Thymus (tissue), 14 donors: ENCODE measurements at places on chromosomes 5 and 9. TPM values are rescaled to one million over a fixed set of nuclear protein-coding genes. Genes with fewer than 3 reads are reported as not detected.

- H3K4me3 ChIP-seq = no peak overlapping the region
- DNase-seq = no peak
- H3K27me3 ChIP-seq = peaks cover 3% of the 10 kb centered on the region
- H3K27ac ChIP-seq = no peak overlapping the region
- H3K36me3 ChIP-seq = no peaks in the 10 kb centered on the region
These were observed 20.9 kb downstream of the MORN5 start for GRCh38 chr9:122180633-122181032.

DNA sequence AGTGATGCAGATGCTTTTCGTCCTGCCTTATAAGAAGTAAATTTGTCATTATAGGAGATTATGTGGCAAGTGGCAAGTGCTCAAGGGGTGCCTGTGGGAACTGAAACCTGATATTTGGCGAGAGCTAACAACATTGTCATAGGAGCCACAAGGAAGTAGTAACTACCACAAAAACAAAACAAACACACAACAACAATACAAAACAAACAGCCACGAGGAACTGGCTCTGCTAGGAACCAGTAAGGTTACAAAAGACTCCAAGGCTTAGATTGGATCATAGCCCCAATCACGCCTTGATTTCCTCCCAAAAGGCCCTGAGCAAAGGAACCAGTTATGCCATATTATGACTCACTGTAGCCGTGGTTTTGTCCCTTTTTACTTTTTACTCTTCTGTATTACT, 1045.2 kb downstream of the CDH12 start:
- no peaks in the 10 kb centered on the region for H3K4me1 ChIP-seq
- DNase-seq = no peak
- H3K36me3 ChIP-seq = no peaks in the 10 kb centered on the region

GRCh38 chr9:111474385-111474784, 9.8 kb downstream of the ECPAS start:
- no peak overlapping the region for H3K27ac ChIP-seq
- H3K36me3 ChIP-seq = no peaks in the 10 kb centered on the region
- H3K4me1 ChIP-seq = no peaks in the 10 kb centered on the region
- H3K27me3 ChIP-seq = no peaks in the 10 kb centered on the region
- DNase-seq = no peak

- no peak for DNase-seq
- no peaks in the 10 kb centered on the region for H3K4me1 ChIP-seq
- H3K36me3 ChIP-seq = no peaks in the 10 kb centered on the region
- no peak overlapping the region for H3K4me3 ChIP-seq
These were observed 1240.1 kb upstream of the WWC1 start for GRCh38 chr5:167051402-167051768.

- peak within 1 kb of the TSS; percentile 33 for H3K4me3 ChIP-seq
- H3K4me1 ChIP-seq = peaks cover 11% of the 10 kb centered on the region
- peak within 1 kb of the TSS; percentile 32 for H3K27ac ChIP-seq
- H3K36me3 ChIP-seq = no peaks in the 10 kb centered on the region
- DNase-seq = peak; percentile 86
These were observed at the start of gene CTSV for GRCh38 chr9:97038611-97039513. Gene CTSV (minus strand): TSS chr9:97039142. CDS start chr9:97038043, 1,099 bp downstream.

DNA sequence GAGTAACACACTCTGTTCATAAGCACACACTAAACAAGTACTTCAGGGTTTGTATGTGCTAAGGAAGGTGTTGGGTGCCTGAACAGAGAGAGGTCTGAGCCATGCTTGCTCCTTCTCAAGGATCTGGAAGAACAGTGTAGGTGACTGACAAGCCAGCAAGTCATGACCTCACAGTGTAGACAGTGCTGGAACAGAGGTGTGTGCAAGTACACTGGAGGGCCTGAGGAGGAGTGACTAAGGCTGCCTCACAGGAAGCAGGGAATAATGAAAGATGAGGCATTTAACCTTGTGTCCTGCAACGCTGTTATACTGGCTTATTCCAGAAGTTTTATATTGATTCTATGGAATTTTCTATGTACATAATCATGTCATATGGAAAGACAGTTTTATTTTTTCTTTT, 83.9 kb downstream of the TMEM174 start:
- peaks cover 2% of the 10 kb centered on the region for H3K27me3 ChIP-seq
- H3K4me3 ChIP-seq = no peak overlapping the region
- no peaks in the 10 kb centered on the region for H3K4me1 ChIP-seq
- no peak for DNase-seq
- H3K36me3 ChIP-seq = no peaks in the 10 kb centered on the region
- no peak overlapping the region for H3K27ac ChIP-seq

- DNase-seq = no peak
- peaks cover 7% of the 10 kb centered on the region for H3K4me1 ChIP-seq
- H3K27ac ChIP-seq = peak overlapping the region; percentile 19
- H3K27me3 ChIP-seq = no peaks in the 10 kb centered on the region
These were observed 18.3 kb upstream of the NEK6 start for GRCh38 chr9:124239249-124240073.

- H3K4me1 ChIP-seq = no peaks in the 10 kb centered on the region
- DNase-seq = no peak
- H3K36me3 ChIP-seq = no peaks in the 10 kb centered on the region
These were observed 27.9 kb downstream of the C1QTNF2 start for GRCh38 chr5:160342413-160342941.

DNA sequence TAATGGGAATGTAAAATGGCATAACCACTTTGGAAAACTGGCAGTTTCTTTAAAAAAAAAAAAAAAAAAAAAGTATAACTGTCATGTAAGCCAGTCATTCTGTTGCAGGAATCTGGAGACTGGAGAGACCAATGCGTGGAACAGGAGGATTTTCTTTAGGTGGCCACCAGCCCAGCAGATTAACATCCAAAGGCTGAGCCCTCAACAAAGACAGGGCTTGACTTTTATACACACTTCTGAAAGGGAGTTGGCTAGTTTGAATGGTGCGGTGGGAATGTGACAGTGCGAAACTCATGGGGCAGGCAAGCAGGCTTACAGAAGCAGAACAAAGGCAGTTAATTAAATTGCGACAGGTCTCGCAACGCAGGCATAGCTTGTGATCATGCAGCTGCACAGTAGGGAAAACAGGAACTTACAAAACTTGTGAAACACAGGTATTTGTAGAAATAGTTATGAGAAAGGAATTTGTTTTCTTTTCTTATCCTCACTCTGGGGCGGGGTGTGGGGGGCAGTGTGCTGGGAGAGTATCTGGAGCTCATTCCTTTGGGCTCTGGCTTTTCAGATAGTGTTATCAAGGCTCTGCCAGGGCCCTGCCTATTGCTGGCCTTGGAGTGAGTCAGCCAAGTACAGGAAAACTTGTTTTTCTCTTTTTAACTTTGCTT, 12.0 kb downstream of the UIMC1 start:
- H3K27me3 ChIP-seq = no peaks in the 10 kb centered on the region
- no peak overlapping the region for H3K4me3 ChIP-seq
- no peak for DNase-seq

DNA sequence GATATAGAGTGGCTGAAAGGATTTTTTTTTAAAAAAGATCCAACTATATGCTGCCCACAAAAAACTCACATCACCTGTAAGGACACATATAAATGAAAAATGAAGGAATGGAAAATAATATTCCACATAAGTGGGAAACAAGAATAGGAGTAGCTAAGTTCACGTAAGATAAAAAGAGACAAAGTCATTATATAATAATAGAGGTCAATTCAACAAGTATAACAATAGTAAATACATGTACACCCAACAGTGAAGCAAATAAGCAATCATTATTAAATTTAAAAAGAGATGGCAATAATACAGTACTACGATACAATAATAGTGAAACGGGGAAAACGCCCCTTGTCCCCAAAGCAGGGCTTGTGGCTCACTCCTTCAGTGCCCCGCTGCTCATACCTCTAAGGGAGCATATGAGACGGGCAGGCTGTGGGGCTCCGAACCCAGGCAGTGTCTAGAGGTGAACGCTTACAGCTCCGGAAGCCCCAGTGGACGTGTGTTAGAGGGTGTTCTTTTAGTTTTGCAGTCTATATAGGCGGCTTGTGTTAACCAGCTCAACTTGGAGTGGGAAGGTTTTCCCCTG, 12.5 kb upstream of the BTNL9 start:
- H3K27ac ChIP-seq = no peak overlapping the region
- no peak for DNase-seq
- no peak overlapping the region for H3K4me3 ChIP-seq
- H3K27me3 ChIP-seq = no peaks in the 10 kb centered on the region
- H3K4me1 ChIP-seq = no peaks in the 10 kb centered on the region

DNA sequence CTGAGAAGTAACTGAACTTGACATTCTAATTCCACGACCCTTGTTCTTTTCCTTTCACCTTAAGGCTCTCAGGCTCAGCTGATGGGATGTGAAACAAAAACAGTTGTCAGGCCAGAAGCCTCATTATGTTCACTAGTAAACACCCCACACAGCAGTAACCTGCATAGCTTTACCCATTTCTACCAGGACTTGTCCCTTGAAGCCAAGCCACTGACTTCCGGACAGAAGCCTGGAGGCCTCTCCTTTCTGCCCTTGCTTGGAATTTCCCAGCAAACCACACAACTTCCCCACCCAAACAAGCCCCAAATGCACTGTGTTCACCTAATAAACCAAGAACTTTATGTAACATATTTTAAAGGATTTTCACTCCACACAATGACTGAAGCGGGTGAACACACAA, 19.6 kb downstream of the PRUNE2 start:
- H3K4me3 ChIP-seq = no peak overlapping the region
- no peaks in the 10 kb centered on the region for H3K27me3 ChIP-seq

GRCh38 chr5:157252711-157253465, 13.0 kb upstream of the CYFIP2 start:
- no peaks in the 10 kb centered on the region for H3K27me3 ChIP-seq
- H3K36me3 ChIP-seq = peaks cover 75% of the 10 kb centered on the region
- no peak overlapping the region for H3K4me3 ChIP-seq
- peaks cover 36% of the 10 kb centered on the region for H3K4me1 ChIP-seq

GRCh38 chr5:17832949-17833745, 198.9 kb downstream of the TAF11L14 start:
- H3K36me3 ChIP-seq = no peaks in the 10 kb centered on the region
- no peak for DNase-seq
- no peaks in the 10 kb centered on the region for H3K27me3 ChIP-seq
- H3K27ac ChIP-seq = no peak overlapping the region

The TRIM52 gene
- 10.7 TPM for total RNA-seq

The PROB1 gene
- total RNA-seq = 0.76 TPM

The PCAT7 gene
- total RNA-seq = under 0.01 TPM

The WHRN gene
- 3.2 TPM for total RNA-seq

The DROSHA gene
- 34.4 TPM for total RNA-seq

The KCTD16 gene
- 0.09 TPM for total RNA-seq

The GABRA6 gene
- not detected for total RNA-seq

The COL5A1 gene
- 7.6 TPM for total RNA-seq

The NUTM2F gene
- total RNA-seq = not detected
